ENCODE measurements at places on chromosomes 1 and 21. TPM values are rescaled to one million over a fixed set of nuclear protein-coding genes. Genes with fewer than 3 reads are reported as not detected.

RNU1-4 gene
- total RNA-seq, result under 0.01 TPM

PLA2G2A gene
- total RNA-seq, result not detected

ADAMTS5 gene
- 12.5 TPM for total RNA-seq

KDF1 gene
- total RNA-seq, result 7.1 TPM

ANKRD34A gene
- total RNA-seq, result not detected

ADCY10 gene
- not detected for total RNA-seq

NPHS2 gene
- not detected for total RNA-seq

MATN1 gene
- not detected for total RNA-seq

CFAP126 gene
- total RNA-seq, result not detected

SMCP gene
- total RNA-seq, result not detected

ACKR1 gene
- total RNA-seq, result not detected

TMCC2 gene
- total RNA-seq, result 4.7 TPM

G0S2 gene
- 67.4 TPM for total RNA-seq

IFNLR1 gene
- total RNA-seq, result 4.0 TPM

RASSF5 gene
- total RNA-seq, result 0.52 TPM

NCDN gene
- total RNA-seq, result 10.9 TPM

ERRFI1 gene
- total RNA-seq, result 38.3 TPM

KRTAP21-2 gene
- total RNA-seq, result not detected

OR2L8 gene
- total RNA-seq, result not detected

OVAAL gene
- total RNA-seq, result not detected

GPR37L1 gene
- 0.15 TPM for total RNA-seq

TCHHL1 gene
- not detected for total RNA-seq

LRRC71 gene
- total RNA-seq, result not detected

S100A14 gene
- total RNA-seq, result 52.3 TPM

TEX38 gene
- total RNA-seq, result not detected

PYHIN1 gene
- total RNA-seq, result not detected

SLC39A1 gene
- total RNA-seq, result 203 TPM

TMEM200B gene
- total RNA-seq, result 9.0 TPM

TRIM58 gene
- total RNA-seq, result 0.30 TPM

AMY1B gene
- total RNA-seq, result not detected

VPS72 gene
- total RNA-seq, result 75.6 TPM

CD5L gene
- not detected for total RNA-seq

RGS5 gene
- 3.3 TPM for total RNA-seq

ESRRG gene
- total RNA-seq, result 0.52 TPM

NR5A2 gene
- not detected for total RNA-seq

KLHDC8A gene
- total RNA-seq, result not detected

OR2AK2 gene
- not detected for total RNA-seq

F13B gene
- not detected for total RNA-seq

LCE3D gene
- total RNA-seq, result not detected

ADGRB2 gene
- total RNA-seq, result 0.69 TPM

AMPD1 gene
- total RNA-seq, result not detected

WNT3A gene
- not detected for total RNA-seq

Data from renal cortical epithelial cell (primary cell).